ENCODE measurements at places on chromosomes 13 and 19.
A peak's percentile ranks its signal among the peaks of the same experiment; 100 is the strongest.

GRCh38 chr13:102190930-102191329 lies 210.9 kb downstream of the FGF14 start:
- no peak for DNase-seq

DNA sequence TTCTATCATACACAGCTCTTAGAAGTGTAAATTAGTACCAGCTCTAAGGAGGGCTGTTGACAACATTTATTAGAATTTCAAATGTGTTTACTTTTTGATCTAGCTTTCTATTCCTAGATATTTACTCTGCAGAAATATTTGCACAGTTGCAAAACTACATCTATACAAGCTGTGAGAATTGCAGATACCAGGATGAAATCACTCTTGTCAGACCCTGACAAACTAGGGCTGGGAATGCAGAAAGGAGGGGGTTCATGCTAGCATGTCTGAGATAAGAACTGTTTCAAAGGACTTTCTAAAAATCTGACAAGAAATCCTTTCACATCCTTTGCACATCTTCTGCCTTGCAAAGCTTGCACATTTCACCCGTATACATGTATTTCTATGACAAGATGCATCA lies 11.8 kb upstream of the PABPC3 start:
- no peak for DNase-seq

- no peak for DNase-seq
Observed at GRCh38 chr19:11538232-11539036, at the start of gene CNN1. Gene CNN1 (plus strand): TSS chr19:11538851. CDS start chr19:11538928, 77 bp downstream.

DNA sequence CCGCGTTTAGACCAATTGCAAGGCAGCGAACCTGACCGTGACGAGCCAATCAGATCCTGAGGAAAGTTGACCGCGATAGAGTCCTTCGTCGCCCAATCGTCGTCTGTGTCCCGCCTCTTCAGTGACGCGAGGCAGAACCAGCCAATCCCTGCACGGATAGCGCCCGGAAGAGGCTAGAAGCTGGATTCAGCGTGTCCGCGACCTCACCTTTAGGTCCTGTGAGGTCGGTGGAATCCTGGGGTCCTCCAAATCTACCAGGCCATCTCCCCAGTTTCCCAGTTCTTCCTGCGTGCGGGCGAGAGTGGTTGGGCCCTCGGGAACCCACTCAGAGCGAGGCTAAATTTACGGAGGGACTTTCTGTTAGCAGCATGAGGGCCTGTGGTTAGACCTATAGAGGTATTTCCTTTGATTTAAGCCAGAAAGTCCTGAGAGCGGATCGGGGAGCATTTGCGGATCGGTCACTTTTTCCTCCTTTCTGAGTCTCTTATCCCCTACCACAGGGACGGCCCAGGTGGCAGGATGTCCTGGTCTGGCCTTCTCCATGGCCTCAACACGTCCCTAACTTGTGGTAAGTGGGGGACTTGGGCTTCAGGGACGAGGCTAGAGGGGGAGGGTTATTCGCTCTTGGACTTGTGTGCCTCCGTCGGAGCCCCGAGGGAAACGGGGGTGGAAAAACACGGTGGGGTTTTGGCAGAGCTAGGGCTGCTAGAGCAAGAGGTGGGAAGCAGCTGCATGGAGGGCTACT lies at the start of gene MRPS12:
Gene MRPS12, plus strand, starts transcription at position 169 of the 745 bp plus-strand sequence. Its CDS starts 351 bp downstream, at position 520.
- peak; percentile 99 for DNase-seq

DNA sequence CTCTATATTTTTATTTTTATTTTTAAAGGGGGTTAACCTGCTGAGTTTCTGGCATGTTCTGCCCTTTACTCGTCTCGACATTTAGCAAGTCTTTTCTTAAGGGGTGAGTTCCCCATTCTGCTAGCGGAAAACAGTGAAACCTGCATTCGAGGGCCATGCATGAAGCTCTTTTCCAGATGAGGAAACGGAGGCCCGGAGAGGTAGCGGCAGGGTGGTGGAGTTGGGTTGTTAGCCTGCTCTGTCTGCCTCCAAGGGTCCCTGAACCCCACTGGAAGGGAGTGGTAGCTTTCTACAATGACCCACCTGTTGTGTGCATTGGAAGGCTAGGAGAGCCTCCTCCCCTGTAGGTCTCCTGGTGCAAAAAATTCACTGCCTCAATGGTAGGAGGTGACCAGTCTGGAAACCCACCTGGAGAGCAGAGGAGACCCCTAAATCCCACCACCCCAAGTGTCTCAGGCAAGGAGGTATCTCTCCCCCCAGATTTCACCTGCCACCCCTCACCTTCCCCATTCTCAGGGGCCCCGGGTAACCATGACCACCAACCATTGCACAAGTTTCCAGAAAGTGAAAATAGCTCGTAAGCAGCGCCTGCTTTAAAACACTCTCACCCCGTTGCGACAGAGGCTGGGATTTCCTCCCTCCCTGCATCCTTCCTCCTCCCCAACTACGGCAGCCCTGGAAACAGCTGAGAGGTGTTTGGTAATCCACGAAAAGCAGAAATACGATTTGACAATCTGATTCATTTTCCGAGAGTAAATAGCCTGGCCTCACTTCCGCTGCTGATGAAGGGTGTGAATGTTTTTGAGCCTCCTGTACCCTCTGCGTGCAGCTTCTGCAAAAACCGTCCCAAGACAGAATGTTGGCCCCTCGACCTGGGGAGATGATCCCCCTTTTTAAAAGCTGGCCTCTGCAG lies 3.5 kb downstream of the KLF2 start:
- peak; percentile 56 for DNase-seq

- no peak for DNase-seq
Observed at GRCh38 chr13:25267715-25268114, 19.6 kb downstream of the MTMR6 start.

DNA sequence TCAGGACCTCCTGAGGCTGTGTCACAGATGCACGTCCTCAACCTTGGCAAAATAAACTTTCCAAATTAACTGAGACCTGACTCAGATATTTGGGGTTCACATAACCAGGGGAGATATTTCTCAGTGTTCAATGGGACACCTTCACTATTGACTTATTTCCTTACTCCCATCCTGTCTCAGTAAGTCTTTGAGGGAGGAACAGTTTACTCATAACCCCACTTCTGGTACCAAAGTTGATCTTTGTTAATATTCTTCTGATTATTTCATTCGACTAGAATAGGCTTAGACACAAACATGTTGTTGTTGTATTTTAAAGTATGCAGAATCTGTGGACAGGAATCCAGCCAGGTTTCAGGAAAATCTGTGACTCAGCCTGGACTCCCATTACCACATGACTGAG lies 34.6 kb upstream of the CHST8 start:
- DNase-seq = no peak

DNA sequence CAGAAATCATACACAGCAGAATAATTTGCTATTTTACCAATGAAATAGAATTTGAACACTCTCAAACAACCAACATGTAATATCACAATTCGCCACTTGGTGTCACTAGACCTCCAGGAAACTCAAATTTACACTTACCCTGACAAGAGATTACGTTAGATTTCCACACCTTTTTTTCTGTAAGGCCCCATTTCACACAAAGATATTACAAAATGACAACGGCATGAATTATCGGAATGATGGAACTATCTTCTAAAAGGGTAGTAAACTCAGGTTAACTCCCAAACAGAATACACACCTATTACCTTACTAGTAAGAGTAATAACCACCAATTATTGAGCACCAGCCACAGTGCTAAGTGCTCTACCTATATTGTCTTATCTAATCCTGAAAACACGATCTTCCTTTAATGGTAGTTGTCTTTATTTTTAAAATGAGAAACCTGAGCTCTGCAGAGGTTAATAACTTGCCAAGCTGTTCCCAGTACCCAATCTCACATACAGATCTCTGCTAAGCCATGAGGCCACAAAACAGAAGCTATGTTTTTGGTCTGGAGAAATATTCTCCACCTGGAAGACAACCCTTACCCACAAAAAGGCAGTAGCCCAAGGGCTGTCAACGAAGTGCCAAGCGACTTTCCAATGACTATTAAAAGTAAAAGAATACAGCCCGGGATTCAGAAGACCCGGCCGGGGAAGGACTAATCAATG lies 152.4 kb downstream of the DCLK1 start:
- no peak for DNase-seq

GRCh38 chr13:34464011-34464410 lies 478.1 kb upstream of the NBEA start:
- DNase-seq = no peak

DNA sequence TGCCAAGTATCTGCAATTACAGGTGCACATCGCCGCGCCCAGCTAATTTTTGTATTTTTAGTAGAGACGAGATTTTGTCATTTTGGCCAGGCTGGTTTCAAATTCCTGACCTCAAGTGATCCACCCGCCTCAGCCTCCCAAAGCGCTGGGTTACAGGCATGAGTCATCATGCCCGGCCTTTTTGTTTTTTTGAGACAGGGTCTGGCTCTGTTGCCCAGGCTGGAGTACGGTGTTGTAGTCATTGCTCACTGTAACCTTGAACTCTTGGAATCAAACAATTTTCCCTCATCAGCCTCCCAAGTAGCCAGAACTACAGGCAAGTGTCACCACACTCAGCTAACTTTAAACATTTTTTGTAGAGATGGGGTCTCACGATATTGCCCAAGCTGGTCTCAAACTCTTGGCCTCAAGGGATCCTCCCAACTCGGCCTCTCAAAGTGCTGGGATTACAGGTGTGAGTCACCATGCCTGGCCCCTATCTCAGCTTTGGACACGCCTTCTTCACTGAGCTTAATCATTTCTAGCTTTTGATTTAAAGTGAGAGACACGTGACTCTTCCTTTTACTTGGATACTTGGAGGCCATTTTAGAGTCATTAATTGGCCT lies 4.0 kb upstream of the IRGC start:
- DNase-seq = no peak

- no peak for DNase-seq
Observed at GRCh38 chr19:42095814-42096230, 19.9 kb downstream of the ZNF574 start.

GRCh38 chr13:80083081-80083852 lies 257.7 kb downstream of the SPRY2 start:
- DNase-seq = no peak

- DNase-seq = no peak
Observed at GRCh38 chr13:44334751-44335150, 38.9 kb upstream of the SERP2 start.

GRCh38 chr13:48160606-48161278 lies 65.8 kb upstream of the MED4 start:
- no peak for DNase-seq

GRCh38 chr19:46111376-46111775 lies 13.1 kb downstream of the IGFL3 start:
- no peak for DNase-seq

DNA sequence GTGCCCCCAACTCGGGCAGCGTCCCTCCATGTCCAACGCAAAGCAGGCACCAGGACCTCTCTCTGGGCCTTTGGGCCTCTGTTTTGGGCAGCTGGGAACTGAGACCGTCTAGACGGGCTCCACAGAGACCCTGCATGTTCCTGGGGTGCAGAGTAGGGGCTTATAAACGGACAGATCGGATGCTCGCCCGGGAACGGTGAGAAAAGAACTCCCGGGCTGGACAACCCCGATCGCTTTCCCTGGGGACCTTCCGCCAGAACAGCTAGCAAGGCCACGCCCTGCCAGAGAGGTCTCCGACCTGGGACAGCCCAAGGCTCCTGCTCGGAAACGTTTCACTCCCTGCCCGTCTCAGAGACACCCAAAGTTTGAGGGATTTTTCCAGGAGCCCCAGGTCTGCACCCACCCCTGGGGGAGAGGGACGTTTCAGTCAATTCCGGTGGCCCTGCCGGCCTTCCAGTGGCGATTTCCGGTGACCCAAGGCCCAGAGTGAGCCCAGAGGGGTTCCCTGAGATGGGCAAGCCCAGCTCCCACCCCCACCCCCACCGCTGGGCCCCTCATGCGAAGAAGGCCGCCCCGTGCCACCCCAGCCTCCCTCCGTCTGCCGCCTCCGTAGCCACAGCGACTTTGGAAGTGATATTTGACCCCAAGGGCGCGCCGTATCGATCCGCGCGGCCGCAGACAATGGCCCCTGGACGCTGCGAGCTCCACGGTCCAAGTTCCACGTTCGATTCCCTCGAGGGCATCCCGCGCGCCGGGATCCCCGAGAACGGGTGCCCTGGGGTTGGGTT lies 1.7 kb downstream of the NR2F6 start:
- no peak for DNase-seq

GRCh38 chr13:21142766-21143165 lies 33.6 kb downstream of the SKA3 start:
- DNase-seq = no peak

- DNase-seq = no peak
Observed at GRCh38 chr19:45114116-45114515, 21.1 kb downstream of the PPP1R37 start.

- DNase-seq = no peak
Observed at GRCh38 chr13:39200249-39200910, 162.1 kb downstream of the NHLRC3 start.

DNA sequence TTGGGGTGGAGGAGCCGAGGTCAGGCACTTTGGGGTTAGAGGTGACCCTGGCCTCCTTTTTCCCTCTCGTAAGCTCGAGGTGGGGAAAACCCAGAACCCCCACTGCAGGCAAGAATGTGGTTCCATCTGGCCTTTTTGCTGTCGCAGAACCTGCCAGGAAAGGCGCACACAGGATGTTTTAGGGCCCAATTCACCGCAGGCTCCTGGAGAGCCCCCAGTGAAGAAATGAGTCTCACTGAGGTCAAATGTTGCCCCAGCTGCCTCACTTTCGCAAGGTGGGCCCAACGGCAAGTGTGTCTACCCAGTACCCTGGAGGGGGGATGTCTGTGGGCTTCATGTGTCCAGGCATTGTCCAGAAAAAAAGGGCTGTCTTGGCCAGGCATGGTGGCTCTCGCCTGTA lies 61.8 kb downstream of the PEX11G start:
- DNase-seq = no peak

- DNase-seq = no peak
Observed at GRCh38 chr13:31495336-31495735, 244.0 kb upstream of the RXFP2 start.

DNA sequence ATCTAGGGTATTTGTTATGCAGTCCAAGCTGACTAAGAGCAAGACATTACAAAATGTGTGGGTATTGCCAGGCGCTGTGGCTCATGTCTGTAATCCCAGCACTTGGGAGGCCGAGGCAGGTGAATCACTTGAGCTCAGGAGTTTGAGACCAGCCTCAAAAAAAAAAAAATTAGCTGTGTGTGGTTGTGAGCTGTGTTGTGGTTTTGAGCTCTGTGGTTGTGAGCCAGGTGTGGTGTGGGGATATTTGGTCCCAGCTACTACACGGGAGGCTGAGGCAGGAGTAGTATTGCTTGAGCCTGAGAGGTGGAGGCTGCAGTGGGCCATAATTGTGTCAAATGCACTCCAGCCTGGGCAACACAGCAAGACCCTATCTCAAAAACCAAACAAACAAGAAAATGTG lies 5.6 kb upstream of the KEAP1 start:
- peak; percentile 10 for DNase-seq

- DNase-seq = no peak
Observed at GRCh38 chr19:31339411-31339810, 9.8 kb downstream of the TSHZ3 start.

DNA sequence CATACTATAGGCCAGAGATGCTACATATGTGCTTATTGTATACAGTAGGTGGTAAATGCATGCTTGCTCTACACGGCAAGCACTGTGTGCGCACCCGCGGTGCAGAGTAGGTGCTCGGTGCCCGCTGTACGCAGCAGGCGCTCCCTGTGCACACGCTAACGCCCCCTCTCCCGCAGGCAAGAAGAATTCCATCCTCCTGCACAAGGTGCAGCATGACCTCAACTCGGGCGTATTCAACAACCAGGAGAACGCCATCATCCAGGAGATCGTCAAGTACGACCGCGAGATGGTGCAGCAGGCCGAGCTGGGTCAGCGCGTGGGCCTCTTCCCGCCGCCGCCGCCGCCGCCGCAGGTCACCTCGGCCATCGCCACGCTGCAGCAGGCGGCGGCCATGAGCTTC lies 17.7 kb downstream of the POLRMT start:
- peak; percentile 7 for DNase-seq
